Left ventricle myocardium inferior (tissue), 1 donor: ENCODE measurements at places on chromosomes 5 and 9. TPM values are rescaled to one million over a fixed set of nuclear protein-coding genes. Genes with fewer than 3 reads are reported as not detected.

TMEFF1 gene
- total RNA-seq: not detected

SMAD5 gene
- total RNA-seq: 34.8 TPM

DOK3 gene
- total RNA-seq: 3.3 TPM

TRIM52 gene
- total RNA-seq: 8.5 TPM

OR1B1 gene
- not detected for total RNA-seq

CNTLN gene
- 3.5 TPM for total RNA-seq
